GM12891 (cell line): ENCODE measurements at places on chromosomes 6 and 20.

DNA sequence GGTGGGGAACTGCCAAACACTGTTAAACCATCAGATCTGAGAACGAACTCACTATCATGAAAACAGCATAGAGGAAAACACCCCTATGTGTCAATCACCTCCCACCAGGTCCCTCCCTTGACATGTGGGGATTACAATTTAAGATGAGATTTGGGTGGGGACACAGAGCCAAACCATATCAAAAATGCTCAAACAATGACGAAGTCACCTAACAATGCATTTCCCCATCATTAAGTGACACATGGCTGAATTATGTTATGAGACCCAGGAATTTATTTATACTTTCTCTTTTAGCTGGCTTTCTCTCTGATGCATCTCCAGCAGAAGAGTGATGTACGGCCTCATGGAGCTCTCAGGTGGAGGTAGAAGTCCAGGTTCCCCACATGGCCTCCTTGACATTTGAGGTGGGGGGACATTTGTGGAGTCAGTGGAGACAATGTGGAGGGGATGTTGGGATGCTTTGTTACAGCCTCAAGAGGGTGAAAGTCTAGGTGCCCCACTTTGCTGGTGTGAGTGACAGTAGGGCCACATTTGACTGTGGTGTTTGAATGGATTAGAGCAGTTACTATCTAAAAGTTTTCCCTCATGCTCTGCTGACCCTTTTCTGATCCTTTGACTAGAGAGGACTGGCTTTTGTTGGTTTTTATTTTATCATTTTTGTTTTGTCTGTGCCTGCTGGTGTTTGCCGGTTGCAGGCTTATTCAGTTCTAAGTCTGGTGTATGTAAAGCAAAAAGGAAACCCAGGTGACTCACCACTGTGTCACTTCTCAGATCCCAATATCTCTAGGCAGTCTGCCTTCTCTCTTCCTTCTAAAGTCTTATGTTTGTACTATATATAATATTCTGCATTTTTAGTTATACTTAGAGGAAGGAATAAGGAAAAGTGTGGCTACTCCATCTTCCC, 18.5 kb upstream of the DCBLD1 start:
- no peak for DNase-seq

- no peak for DNase-seq
Observed at GRCh38 chr6:94323853-94324252, 904.5 kb upstream of the EPHA7 start.

DNA sequence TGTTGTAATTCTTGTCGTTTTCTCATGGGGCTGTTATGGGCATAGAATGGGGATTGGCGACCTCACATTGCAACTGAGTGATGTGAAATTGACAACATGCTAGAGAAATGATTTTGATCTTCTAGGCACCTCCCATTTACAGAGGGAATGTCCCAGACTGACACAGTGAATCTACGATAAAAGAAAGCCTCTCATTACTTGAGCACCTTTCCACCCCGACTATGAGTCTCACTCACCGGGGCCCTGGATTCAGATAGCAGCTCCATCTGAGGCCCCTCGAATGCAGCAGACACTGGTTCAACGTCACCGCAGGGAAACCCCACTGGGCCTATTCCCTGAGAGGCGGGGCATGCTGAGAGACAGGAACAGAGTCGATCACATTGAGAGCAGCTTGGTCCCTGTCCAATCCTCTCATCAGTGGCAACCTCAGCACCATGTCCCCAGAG, 49.1 kb downstream of the NFATC2 start:
- DNase-seq = no peak

- DNase-seq = no peak
Observed at GRCh38 chr6:123518441-123519188, 118.1 kb downstream of the TRDN start.

DNA sequence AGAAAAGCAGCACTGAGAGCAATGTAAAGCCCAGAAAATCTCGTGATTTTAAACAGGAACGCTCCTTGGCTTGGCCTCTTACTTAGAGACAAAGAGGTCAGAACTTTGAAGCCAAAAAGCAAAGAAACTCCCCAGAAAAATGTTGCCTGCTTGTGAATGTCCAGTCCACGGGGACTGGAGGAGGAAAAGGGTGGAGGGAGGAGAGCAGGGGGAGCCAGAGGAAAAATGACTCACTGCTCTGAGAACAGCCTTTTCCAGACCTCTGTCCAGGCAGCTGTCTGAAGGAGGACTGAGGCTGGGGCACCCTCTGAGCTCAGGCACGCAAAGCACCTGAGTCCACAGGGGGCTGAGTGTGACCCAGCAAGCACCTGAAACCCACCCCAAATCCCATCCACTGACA, 64.7 kb downstream of the TRAM2 start:
- DNase-seq = no peak

DNA sequence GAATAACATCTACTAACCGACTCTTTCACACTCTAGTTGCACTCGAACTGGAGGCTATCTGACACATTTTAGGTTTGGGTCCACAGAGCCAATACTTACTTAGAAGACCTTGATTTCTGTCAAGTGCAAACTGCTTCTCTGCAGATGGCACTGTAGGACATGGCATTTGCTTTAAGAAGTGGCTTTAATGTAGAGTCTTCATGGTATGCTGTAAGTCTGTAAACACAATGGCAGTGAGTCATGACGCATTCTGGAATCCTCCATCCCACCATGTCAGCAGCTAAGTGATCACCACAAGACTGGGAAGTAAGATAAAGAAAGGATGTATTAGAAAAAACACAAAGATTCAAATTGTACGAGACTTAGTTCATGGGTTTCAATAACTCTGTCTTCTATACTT, 377.0 kb upstream of the NOX3 start:
- no peak for DNase-seq

DNA sequence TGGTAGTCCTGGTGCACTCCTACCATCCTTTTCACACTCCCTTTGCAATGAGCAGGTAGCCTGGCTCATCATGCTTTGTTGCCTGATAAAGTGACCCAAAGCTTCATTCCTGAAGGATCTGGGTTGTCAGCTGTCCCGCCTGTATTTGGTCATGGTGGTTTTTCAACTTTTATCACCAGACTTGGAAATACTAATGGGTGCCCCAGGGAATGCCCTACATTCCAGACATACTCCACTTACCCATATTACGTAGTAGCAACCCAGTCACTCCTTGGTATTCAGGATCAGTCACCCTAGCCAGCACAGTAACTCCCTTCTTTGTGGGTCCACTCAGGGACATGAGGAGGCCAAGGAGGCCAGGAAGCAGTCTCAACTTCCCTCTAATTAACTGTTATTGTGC, 199.2 kb downstream of the MAFB start:
- no peak for DNase-seq

DNA sequence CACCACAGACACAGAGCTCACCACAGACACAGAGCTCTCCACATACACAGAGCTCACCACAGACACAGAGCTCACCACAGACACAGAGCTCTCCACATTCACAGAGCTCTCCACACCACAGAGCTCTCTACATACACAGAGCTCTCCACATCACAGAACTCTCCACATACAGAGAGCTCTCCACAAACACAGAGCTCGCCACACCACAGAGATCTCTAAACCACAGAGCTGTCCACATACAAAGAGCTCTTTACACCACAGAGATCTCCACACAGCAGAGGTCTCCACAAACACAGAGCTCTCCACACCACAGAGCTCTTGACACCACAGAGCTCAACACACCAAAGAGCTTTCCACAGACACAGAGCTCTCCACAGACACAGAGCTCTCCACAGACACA, 55.8 kb downstream of the ERMARD start:
- no peak for DNase-seq

- DNase-seq = no peak
Observed at GRCh38 chr20:57231951-57232428, 34.5 kb downstream of the BMP7 start.

- no peak for DNase-seq
Observed at GRCh38 chr20:49790077-49790798, 22.4 kb upstream of the SLC9A8 start.

GRCh38 chr20:16732506-16733152, 2.8 kb downstream of the SNRPB2 start:
- no peak for DNase-seq

GRCh38 chr6:35419417-35419816, 32.7 kb upstream of the FANCE start:
- DNase-seq = no peak
